Right atrium auricular region (tissue), 2 donors: ENCODE measurements at places on chromosomes 11 and 22.

GRCh38 chr11:63595296-63595695 lies 18.9 kb downstream of the PLAAT3 start:
- no peak for DNase-seq

DNA sequence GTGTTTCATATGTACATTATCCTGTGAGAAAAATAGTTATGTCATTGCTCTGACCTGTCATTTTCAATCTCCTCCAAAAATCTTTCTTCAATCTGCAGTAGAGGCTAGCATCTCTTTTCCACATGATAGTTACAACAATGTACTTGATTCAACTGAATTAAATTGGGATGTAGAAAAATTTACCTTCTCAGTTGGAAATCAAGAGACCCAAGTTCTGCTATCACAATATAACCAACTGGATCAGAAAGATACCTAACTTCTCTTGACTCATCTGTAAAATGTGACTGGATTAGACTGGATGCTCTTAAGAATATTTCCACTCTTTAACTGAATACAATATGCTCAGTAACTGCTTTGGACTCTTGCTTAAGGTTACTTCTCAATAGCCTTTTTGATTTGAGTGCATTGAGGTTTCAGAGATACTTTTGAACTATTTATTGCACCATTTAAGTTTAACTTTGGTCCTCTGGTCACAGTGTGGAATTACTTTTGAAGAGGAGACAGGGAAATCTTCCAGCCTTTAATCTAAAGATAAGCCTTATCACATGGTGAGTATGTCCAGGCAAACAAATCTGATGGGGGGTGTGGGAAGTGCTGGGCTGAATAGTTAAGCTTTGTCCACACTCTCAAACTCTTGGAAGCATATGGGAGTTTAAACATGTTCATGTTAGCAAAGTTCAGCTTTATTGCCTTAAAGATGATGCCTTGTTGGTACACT lies 82.3 kb downstream of the YAP1 start:
- DNase-seq, result no peak

GRCh38 chr11:123461164-123461563 lies 31.1 kb downstream of the GRAMD1B start:
- no peak for DNase-seq

DNA sequence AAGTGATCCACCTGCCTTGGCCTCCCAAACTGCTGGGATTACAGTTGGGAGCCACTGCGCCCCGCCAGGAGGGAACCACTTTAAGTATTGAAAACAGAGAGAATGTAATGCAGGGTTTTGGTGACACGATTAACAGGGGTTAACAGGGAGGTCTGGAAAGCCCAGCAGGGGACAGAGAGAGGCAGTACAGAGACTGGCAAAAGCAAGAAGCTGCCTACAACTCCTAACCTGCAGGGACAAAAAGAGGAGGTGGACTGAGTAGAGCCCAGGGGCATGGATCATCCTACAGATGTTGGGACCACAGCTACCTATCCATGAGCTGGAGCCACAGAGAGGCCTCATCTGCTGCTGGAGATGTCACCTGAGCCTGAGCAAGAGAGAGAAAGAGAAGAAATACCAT lies 1.7 kb upstream of the SPINDOC start:
- no peak for DNase-seq

DNA sequence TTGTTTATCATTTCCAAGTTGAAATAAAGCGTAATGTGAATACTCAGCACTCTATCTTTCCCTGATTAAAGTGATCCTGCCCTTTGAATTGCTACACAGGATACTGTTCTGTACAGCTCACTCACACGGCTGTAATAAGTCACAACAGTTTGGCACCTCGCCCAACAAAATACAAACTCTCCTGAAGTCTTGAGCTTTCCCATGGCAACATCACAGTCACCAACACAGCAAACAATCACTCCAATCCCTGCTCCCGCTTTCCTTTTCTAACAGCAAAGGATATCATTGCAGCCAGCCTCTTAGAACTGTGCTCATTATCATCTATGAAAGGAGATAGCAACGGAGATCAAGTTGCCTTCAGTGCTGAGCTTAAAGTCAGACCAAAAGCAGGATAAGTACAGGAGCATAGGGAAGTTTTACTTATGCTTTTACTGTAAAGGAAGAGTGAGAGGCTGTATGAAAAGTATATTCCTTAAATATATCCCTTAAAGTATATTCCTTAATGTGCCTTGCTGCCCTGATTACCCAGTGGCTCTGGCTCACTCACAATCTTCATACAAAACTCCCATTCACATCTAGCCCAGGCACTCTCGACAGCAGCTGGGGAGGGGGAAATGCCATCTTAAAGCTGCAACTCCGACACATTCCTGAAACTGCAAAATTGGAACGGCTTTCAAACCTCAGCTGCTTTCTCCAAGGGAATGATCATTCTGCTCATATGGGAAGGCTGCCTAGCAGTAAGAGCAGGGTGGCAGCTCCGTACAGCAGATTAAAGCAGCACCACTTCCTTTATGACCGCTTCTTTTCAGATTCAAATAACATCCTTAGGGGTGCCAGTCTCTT lies 35.8 kb downstream of the MAML2 start:
- DNase-seq, result peak; percentile 97

DNA sequence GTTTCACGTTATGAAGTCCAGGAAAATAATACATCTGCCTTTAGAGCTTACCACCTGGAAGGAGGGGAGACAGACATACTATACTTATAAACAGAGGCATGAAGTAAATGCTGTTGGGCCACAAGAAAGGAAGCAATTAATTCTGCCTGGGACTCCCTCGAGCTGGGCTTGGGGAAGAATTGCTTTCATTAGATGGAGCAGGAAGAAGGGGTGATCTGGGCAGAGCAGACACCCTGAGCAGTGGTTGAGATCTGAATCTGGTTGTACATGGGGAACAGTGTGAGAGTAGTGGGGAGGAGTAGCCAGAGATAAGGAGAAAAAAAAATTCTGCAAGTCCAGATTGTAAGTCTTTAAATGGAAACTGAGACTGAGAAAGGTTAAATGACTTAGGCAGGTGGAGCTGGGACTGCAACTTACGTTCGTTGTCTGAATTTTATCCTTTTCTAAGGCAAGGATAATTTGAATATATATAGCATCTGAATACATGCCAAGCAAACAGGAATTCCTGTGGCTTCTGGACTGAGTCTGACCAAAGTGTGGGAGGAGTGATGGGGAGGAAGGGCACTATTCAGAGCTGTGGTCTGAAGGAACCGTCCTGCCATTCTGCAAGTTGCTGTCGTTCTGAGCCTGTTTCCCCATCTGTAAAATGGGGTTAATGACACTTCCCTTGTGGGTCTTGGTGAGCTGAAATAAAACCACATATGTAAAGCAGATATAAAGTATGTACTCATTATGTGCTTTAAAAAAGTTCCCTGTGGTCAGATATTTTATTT lies 7.9 kb downstream of the NCAM1 start:
- DNase-seq, result no peak

DNA sequence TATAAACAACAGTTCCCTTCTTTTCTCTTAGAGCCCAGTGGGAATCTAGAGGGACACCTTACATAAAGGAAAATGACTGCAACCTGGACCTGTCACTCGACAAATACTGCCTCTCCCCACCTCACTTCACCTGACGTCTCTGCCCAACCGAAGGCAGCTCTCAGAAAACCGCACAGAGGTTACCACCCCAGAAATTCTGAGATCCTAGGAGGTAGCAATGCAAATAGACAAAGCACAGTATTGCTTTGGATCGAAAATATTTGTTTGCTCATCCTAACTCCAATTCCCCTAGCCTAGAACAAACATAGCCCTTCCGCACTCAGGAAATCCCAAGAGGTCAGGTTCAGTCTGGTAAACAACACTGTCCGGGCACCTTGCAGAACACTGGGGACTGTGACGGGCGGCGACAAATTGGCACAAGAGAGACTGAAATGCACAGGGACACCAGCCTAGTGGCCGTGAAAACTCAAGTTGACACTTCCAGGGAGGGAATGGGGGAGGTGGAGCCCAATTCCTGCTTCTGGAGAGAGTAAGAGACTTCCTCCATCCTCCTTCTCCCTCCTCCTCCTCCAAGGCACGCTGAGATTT lies 420 bp upstream of the TRIM44 start:
- DNase-seq, result no peak

DNA sequence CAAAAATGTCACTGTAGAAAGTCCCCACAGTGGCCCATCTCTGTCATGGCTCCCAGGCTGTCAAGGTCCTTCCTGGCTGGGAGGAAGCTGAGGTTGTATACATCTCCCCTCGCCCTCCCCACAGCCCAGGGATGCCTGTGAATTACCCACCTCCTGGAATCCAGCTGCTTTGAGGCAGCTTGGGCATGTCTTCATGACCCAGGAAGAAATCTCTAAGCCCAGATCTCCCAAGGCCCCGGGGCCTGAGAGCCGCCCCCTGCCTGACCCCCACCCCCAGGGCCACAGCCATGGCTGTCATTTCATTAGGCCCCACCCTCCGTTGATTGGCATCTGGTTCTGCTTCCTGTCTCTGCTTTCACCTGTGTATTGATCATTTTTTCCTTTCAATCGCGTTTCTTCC lies 207.5 kb downstream of the TBC1D22A start:
- DNase-seq, result no peak

DNA sequence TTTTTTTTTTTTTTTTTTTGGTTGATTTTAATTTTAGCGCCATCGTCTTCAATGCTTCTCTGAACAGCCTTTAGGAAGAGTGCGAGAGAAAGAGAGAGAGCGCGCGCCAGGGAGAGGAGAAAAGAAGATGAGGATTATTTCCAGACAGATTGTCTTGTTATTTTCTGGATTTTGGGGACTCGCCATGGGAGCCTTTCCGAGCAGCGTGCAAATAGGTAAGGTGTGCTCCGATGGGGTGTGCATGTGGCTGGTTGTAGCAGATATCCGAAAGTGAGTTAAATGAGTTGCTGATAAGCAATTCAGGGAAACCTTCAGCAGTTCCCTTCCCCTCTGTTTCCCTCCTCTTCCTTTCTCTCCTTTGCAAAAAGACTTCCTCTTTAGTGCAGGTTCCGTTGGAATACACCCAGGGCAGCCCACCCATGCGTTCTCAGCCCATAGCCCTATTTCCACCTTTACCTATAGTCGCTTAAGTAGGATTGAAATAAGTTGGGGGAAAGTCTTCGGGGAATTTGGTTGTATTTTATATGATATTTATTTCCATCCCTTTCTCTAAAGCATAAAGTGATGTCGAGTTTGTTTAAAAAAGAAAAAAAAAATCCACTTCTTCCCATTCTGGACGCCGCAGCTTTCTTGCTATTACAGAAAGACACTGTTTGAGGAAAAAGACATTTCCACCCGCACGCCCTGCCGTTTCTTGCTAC lies 1.1 kb downstream of the GRIA4 start:
- no peak for DNase-seq

GRCh38 chr11:44364596-44364995 lies 54.7 kb upstream of the ALX4 start:
- DNase-seq, result no peak

DNA sequence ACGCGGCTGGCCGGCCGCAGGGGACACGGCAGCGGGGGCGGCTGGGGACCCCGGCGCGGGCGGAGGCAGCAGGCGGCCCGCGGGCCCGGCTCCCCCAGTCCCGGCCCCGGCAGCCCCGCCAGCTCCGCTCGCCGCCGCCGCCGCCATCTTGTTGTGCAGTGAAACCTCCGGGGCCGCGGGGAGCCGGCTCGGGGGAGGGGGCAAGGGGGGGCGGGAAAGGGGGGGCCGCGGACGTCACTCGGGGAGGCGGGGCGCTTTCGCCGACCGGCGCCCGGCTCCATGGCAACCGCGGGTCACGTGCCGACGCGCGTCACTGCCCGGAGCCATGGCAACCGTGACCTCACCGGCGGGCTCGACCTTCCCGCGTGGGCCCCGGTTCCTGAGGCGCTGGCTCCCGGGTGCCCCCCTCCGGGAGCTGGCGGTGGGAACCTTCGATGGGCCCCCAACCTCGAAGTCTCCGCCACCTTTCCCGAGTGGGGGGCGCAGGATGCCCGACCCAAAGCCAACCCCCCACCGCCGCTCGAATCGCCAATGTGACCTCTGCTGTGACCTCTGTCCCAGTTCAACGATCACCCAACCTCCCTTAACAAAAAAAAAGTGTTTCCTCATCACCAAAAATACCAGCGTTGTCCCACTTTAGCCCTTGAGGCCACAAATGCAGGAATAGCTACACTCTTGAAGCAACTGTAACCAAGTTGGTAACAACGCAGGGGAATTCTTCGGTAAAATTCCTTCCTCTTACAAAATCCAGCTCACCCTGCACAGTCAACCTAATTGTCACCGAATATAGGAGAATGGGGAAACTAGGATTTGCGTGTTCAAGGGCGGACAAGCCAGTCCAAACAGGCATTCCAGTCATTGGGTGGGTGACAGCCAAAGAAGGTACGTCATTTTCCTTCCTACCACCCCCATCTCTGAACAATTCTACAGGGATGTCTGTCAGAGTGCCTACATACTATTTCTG lies at the start of gene SIK3:
Gene SIK3 (minus strand): TSS at position 160 of the 964 bp plus-strand sequence. CDS start 13 bp downstream, at position 147.
- DNase-seq, result peak; percentile 92
